ENCODE measurements at places on chromosomes 13 and 19.

DNA sequence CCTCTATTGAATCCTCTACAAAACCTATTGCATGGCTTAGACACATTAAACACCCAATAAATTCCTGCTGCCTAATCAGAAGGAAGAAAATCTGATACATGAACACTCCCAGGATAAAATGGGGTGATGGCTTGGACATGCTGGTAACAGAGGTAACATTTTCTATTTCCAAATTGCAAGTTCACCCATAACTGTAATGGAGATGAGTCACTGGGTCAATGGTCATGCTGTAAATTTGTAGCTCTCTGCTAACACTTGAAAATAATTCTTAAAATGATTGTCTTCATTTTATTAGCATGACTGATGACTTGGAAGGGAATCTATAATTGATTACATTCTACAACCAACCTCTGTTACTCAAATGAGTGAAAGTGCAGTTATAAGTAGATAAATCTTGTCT, 434.1 kb downstream of the FGF14 start:
- DNase-seq, result no peak

DNA sequence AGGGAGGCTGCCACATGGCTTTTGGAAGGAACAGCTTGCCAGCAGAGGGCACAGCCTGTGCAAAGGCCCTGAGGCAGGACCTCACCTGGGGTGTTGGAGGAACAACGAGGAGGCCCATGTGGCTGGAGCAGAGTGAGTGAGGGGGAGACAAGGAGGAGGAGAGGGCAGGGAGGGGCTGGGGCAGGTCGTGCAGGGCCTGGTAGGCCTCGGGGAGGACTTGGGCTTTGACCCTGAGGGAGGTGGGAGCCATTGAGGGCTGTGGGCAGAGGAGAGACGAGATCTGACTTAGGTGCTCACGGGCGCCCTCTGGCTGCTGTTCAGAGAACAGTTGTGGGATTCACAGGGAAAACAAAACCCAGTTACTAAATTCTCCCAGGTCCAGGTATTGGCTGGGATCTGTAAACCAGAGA, 25.2 kb downstream of the ZNRF4 start:
- DNase-seq, result peak; percentile 54

DNA sequence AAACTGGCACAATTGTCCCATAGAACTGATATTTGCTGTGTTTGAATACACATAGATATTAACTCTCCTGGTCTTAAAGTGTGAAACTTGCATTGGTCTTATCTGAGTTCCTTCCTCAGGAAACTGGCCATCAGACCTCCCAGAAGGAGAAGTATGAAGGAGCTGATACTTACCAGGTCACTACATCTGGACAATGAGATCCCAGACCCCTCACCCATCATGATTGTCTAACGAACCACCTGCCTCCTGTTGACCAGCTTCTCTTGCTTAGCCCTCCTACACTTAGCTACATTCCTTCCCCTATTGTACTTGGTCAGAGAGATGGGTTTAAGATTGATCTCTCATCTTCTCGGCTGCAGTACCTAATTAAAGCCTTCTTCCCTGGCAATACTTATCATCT, 413.3 kb downstream of the KCTD12 start:
- no peak for DNase-seq

GRCh38 chr19:16085115-16085514, 8.8 kb downstream of the TPM4 start:
- no peak for DNase-seq

DNA sequence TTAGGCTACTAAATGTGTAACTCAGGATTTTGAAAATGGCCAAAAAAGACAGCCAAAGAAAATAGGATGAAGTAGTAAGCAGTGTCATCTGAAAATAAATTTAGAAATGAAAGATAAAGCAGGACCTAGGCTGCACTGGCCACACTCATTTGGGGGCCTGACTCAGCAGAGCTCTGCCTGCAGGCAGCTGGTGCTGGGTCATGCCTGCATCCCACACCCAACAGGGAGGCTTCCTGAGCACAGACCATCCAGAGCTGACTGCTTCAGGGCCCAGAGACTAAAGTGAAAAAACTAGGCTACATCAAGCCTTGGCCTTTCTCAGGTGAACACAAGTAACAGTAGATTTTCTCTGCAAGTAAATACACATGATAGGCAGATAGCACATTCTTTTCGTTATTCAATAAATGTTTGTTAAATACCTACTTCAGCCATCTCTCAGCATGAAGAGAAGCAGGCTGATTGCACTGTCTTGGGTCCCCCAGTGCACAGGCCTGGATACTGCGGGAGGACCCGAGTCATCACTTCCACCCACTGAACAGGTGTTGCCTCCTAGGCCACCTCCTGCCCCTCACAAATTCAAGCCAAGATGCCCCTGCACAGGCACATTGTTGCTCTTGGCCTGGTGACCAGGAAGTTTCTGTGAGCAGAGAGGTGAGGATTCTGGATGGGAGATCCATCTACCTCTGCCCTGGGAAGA, 284.0 kb downstream of the OXGR1 start:
- no peak for DNase-seq

DNA sequence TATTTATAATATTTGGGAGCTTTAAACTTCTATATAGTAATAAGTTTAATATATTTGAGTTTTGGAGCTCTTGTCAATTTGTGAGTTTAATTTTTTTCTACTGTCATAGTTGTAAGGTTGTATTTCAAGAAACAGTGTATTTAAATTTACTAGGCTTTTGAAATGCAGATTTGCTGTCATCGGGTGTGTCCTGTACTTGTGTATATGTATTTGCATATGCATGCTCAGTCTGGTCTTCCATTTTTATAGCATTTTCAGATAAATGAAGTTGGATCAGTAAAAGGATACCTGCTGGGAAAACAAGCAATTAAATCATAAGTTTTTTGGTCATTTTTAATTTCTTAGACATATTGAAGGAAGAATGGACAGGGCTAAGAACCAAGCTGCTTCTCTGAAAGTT, 33.1 kb downstream of the SLAIN1 start:
- DNase-seq, result no peak

- DNase-seq, result no peak
Observed at GRCh38 chr19:47766670-47767069, 11.8 kb upstream of the SELENOW start.

- no peak for DNase-seq
Observed at GRCh38 chr13:98396071-98396710, 180.7 kb downstream of the STK24 start.

- DNase-seq, result no peak
Observed at GRCh38 chr13:102401766-102402165, at the start of gene FGF14. Gene FGF14 (minus strand): TSS chr13:102402048.

GRCh38 chr19:39412100-39412866, at the start of gene PLEKHG2:
Gene PLEKHG2 (plus strand): TSS chr19:39412669. CDS start chr19:39414087, 1,418 bp downstream.
- DNase-seq, result peak; percentile 100

DNA sequence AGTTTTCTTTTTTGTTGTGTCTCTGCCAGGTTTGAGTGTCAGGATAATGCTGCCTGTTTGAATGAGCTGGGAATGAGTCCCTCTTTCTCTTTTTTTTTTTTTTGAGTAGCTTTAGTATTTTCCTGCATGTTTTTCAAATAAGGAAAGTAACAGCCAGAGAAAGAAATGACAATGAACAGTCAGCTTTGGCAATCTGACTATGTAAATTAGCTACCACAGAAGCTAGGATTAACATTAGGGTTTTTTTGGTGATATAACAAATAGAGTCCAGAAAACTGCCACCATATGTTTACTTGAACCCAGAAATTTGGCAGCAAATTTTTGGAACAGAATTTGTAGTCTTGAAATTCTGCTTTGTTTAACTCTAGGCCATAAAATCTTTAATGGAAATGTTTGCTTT, 50.5 kb downstream of the SGCG start:
- no peak for DNase-seq

- DNase-seq, result peak; percentile 28
Observed at GRCh38 chr13:23506071-23506806, 64.0 kb upstream of the TNFRSF19 start.

GRCh38 chr13:65378943-65379519, 1851.1 kb downstream of the PCDH9 start:
- no peak for DNase-seq
